Activated T-cell treated with anti-CD3 and anti-CD28 coated beads, Interleukin-2, amount 50 U/mL, for 4 hours (primary cell): ENCODE measurements at places on chromosomes 16 and 17.

DNA sequence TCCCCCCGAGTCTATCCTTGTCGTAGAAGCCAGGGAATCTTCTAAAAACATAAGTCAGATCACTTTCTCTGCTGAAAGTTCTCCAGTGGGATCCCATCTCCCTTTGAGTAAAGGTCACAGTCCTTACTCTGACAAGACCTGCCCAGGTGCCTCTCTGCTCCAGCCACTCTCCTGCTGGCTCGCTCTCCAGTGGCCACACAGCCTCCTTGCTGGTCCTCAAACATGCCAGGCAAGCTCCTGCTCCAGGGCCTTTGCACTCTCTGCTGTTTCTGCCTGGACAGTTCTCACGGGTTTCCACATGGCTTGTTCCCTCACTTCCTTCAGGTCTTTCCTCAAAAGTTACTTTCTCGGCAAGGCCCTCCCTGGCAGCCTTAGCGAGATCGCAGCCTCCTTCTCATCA lies 3.4 kb downstream of the B9D1 start:
- no peak for DNase-seq

GRCh38 chr17:60941028-60941427 lies 263.4 kb downstream of the BCAS3 start:
- DNase-seq: no peak

DNA sequence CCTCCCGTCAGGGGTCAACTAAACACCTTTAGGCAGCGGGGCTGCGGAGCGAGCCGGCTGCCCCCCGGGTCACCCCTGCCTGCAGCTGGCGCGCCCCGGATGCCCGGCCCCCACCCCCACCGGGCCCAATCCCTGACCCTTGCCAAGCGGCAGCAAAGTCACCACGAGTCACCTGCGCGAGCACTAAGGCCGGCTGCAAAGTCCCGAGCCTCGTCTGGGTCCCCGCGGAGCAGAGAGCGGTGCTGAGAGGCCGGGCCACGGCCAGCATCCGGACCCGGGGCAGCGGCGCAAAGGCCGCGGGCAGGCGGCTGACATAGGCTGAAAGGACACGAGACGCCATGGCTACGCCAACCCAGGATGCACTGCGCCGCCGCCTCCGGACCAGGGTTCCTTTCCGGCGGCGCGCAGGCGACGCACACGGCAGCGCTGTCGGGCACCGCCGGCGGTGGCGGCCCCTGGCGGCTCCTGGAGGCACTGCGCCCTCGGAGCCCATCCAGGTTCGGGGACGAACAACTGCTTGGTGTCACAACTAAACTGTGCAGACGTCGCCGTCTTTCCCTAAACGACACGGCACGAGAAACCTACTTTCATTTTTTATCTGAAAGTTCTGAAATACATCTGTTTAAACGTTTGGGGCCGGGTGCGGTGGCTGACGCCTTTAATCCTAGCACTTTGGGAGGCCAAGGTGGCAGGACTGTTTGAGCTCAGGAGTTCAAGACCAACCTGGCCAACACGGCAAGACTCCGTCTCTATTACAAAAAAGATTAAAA lies at the start of gene NDUFAB1:
TSS of gene NDUFAB1 (minus strand) at position 366 of the 770 bp plus-strand sequence. CDS start at position 340, 26 bp downstream.
- DNase-seq: peak; percentile 88

DNA sequence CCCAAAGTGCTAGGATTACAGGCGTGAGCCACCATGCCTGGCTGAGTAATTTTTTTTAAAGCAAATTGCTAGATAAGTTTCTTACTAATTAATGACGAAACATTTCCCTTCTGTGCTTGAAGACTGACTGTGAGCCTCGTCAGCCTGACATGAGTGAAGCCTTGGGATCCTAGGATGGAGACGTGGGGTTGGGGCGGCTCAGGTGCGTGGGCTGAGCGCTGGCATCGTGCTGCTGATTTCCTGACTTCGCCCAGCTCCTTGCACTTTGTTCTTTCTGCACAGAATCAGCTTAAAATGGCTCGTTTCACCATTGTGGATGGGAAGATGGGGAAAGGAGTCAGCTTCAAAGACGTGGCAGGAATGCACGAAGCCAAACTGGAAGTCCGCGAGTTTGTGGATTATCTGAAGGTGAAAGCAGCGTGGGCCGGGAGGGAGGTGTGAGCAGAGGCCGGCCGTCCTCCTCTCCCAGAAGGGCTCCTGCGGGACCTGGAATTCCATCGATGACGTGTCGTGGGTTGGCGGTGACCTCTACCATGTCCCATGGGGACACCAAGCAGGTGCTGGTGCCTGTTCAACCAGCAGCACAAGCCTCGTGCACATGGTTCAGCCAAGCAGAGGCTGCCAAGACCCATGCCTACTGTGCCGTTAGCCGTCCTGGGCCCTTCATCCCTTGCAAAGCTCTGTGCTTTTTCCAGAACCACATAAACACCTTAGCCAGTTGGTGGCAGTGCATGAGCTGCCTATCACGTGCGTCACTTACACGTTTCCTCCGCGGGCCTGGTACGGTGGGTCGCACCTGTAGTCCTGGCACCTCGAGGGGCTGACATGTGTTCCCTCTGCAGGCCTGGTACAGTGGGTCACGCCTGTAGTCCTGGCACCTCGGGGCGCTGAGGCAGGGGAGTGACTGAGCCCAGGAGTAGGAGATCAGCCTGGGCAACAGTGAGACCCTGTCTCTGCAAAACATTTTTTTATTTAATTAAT lies 22.5 kb downstream of the SPG7 start:
- DNase-seq: no peak

GRCh38 chr17:13635951-13636350 lies 34.2 kb upstream of the HS3ST3A1 start:
- DNase-seq: no peak

- DNase-seq: no peak
Observed at GRCh38 chr16:58537124-58537906, 22.0 kb downstream of the SETD6 start.

GRCh38 chr16:29994600-29995323 lies 655 bp downstream of the HIRIP3 start:
- DNase-seq: peak; percentile 66

DNA sequence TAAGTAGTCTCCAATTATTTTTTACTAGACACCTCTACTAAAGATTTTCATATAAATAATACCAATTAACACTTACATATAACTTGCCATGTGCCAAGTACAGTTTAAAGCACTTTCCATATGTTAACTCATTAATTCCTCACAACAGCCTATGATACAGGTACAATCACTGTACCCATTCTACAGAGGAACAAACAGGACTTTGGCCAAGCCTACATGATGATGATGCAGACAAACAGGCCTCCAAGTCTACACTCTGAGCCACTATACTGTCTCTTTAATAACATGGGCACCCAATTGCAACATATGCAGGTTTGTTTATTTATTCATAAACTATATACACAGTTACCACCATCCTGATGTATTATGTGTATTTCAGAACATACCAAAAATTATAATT lies 46.0 kb downstream of the TOX3 start:
- no peak for DNase-seq

DNA sequence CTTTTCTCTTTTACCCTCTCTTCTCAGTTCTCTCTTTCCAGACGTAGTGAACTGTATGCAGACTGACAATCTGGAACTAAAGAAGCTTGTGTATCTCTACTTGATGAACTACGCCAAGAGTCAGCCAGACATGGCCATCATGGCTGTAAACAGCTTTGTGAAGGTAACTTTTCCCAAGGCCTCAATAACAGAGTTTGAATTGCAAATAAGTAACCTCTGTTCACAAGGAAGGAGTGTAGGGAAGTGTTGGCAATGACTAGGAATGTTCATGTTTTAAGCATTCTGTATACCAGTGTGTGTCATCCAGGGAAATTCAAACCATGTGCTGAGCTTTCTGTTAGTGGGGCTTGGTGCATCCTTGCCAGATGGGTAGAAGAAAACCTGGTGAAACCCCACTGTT lies 18.6 kb downstream of the AP2B1 start:
- no peak for DNase-seq

- no peak for DNase-seq
Observed at GRCh38 chr17:46930051-46930450, 7.1 kb downstream of the GOSR2 start.

DNA sequence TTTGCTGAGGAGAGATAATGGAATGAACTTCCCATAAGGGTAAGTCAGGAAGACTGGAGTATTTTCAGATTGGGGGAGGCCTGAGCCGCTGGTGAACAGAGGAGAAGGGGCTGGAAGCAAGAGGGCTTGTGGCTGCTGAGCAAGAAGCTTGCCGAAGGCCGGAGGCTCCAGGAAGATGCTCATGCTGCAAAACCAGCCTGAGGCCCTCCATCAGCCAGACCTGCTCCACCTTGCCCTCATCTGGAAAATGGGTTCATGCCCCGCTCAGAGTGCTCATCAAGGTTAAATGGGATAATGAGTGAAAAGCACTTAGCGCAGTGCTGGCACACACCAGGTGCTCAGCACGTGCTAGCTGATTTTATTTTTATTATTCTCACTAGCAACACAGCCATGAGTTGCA lies 5.5 kb upstream of the ASGR1 start:
- no peak for DNase-seq

- no peak for DNase-seq
Observed at GRCh38 chr16:24471561-24472350, 67.6 kb upstream of the RBBP6 start.

DNA sequence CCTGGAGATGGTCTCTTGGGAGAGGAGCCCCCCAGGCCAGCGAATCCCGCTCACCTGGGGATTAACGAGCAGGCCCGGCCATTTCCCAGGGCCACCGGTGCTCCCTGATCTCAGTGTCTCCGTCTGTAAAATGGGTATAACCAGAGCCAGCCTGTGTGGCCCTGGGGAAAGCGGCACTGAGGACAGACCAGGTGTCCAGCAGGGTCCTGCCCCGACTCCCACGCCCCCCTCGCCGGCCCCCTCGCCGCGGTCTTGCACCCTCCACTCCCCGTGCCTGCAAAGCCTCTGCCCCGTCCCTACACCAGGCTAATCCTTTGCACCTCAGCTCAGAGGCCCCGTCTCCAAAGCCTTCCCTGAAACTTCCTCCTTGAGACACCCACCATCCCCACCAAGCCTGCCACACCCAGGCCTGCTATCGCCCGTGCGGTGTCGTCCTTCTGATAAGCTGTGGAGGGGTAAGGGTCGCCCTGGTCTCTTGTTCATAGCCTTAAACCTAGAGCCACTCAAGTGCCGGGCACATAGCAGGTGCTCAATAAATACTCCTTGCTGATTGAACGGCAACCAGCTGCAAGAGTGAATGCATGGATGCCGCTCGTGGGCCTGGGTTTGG lies 259.1 kb downstream of the C16orf95 start:
- no peak for DNase-seq

DNA sequence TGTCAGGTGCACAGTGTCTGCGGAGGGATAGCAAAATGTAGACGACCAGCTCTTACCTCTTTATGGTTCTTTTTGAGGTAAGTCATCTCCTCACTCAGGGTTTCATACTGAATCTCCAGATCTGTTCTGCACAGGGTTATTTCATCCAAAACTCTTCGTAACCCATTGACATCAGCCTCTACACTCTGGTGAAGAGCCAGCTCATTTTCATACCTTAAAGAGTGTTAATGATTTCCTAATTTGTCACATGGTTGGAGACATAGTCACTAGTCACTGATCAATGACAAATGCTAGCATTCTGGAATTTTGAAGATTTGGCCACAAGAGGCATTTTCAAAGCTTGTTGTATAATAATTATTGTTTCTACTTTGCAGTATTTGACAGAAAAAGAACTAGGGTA lies 1.3 kb downstream of the KRT25 start:
- no peak for DNase-seq
